ENCODE measurements at places on chromosomes 4 and X. TPM values are rescaled to one million over a fixed set of nuclear protein-coding genes. Genes with fewer than 3 reads are reported as not detected.

GRCh38 chr4:152696764-152697261 lies 17.0 kb upstream of the TMEM154 start:
- peaks cover 14% of the 10 kb centered on the region for H3K4me1 ChIP-seq
- H3K4me3 ChIP-seq = no peak overlapping the region
- no peaks in the 10 kb centered on the region for H3K36me3 ChIP-seq

DNA sequence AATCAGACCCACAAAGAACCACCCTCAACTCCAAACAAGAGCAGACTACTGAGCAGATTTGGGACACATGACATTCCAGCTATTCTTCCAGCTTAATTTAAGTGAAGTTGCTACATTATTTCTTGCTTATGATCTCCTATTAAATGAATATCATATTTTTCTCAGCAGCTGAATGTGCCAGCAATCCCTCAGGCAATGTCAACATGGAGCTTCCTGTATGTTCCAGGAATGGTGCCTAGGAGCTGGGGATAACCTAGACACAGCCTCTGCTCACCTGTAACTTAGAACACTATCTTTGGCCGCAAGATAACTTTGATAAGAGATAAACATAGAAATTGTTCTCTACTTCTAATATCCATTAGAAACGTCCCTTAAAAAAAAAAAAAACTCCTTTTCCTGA lies 274.4 kb upstream of the RASGEF1B start:
- H3K36me3 ChIP-seq = no peaks in the 10 kb centered on the region
- no peak overlapping the region for H3K4me3 ChIP-seq
- no peaks in the 10 kb centered on the region for H3K4me1 ChIP-seq
- no peaks in the 10 kb centered on the region for H3K27me3 ChIP-seq
- DNase-seq = no peak

GRCh38 chrX:150324919-150325318 lies 38.2 kb upstream of the MAMLD1 start:
- peaks cover 31% of the 10 kb centered on the region for H3K4me1 ChIP-seq
- H3K27me3 ChIP-seq = no peaks in the 10 kb centered on the region
- peak overlapping the region; percentile 87 for H3K27ac ChIP-seq

- H3K36me3 ChIP-seq = no peaks in the 10 kb centered on the region
- H3K27ac ChIP-seq = no peak overlapping the region
- no peaks in the 10 kb centered on the region for H3K4me1 ChIP-seq
- no peak overlapping the region for H3K4me3 ChIP-seq
- no peak for DNase-seq
- no peaks in the 10 kb centered on the region for H3K27me3 ChIP-seq
Observed at GRCh38 chrX:71482228-71482958, 50.5 kb upstream of the OGT start.

DNA sequence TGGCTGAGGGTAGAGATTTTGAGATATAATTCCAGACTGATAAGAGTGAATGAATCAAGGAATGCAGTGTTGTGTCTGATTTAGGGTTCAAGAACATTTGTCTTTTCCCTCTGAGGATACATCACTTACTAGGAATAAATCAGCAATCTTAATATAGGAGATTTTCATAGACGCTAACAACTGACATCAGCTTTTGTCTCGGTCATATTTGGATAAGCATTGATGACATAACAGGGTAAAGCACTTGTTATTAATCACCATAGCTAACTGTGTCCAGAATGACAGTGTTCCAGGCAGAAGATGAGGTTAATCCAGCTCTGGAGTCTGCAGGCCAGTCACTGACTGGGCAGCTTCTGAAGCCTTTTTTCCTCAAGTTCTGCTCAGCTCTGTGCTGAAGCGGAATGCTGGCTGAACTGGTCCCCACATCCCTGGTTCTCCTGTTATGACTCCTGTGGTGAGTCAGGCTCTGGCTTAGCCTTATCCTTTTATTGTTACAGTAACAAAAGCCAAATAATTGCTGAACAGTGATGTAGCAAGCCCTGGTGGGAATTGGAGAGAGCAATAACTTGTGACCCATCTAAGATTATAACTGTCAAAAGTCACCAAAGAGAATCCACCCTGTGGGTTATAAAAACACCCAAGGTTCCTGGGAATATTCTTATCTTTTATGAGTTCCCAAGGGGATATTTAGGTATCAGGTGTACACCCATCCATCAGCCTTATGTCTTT lies 41.8 kb downstream of the FNIP2 start:
- H3K27ac ChIP-seq = peak overlapping the region; percentile 94
- H3K36me3 ChIP-seq = no peaks in the 10 kb centered on the region
- no peaks in the 10 kb centered on the region for H3K27me3 ChIP-seq
- H3K4me1 ChIP-seq = peaks cover 44% of the 10 kb centered on the region

GRCh38 chrX:101262590-101262989 lies 28.5 kb downstream of the TAF7L start:
- no peak overlapping the region for H3K27ac ChIP-seq
- no peak for DNase-seq
- peaks cover 6% of the 10 kb centered on the region for H3K36me3 ChIP-seq
- H3K27me3 ChIP-seq = no peaks in the 10 kb centered on the region
- H3K4me1 ChIP-seq = peaks cover 9% of the 10 kb centered on the region

DNA sequence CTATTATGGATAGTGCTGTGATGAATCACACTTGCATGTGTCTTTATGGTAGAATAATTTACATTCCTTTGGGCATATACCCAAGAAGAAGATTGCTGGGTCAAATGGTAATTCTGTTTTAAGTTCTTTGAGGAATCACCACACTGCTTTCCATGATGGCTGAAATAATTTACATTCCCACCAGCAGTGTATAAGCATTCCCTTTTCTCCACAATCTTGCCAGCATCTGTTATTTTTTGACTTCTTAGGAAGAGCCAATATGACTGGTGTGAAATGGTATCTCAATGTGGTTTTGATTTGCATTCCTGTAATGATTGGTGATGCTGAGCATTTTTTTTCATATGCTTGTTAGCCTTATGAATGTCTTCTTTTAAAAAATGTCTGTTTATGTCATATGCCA lies 1120.2 kb downstream of the ARAP2 start:
- peak; percentile 12 for DNase-seq
- H3K4me3 ChIP-seq = no peak overlapping the region
- H3K4me1 ChIP-seq = no peaks in the 10 kb centered on the region
- H3K27me3 ChIP-seq = no peaks in the 10 kb centered on the region
- H3K36me3 ChIP-seq = no peaks in the 10 kb centered on the region

GRCh38 chrX:154321594-154321993 lies 26.0 kb downstream of the TKTL1 start:
- no peak overlapping the region for H3K27ac ChIP-seq
- no peak overlapping the region for H3K4me3 ChIP-seq
- H3K36me3 ChIP-seq = no peaks in the 10 kb centered on the region
- H3K27me3 ChIP-seq = peaks cover 20% of the 10 kb centered on the region
- H3K4me1 ChIP-seq = peaks cover 4% of the 10 kb centered on the region
- DNase-seq = no peak

The NALF2 gene
- 2.0 TPM for total RNA-seq

The JAKMIP1 gene
- total RNA-seq = 0.79 TPM

The RAB33A gene
- 1.7 TPM for total RNA-seq

The CFAP47 gene
- not detected for total RNA-seq

The TEX11 gene
- total RNA-seq = not detected
